ENCODE measurements at places on chromosomes 7 and 10.

GRCh38 chr10:36301139-36301538 is 659.0 kb upstream of the FZD8 start:
- DNase-seq = no peak

GRCh38 chr10:3427347-3427746 is 254.8 kb upstream of the PITRM1 start:
- no peak for DNase-seq

DNA sequence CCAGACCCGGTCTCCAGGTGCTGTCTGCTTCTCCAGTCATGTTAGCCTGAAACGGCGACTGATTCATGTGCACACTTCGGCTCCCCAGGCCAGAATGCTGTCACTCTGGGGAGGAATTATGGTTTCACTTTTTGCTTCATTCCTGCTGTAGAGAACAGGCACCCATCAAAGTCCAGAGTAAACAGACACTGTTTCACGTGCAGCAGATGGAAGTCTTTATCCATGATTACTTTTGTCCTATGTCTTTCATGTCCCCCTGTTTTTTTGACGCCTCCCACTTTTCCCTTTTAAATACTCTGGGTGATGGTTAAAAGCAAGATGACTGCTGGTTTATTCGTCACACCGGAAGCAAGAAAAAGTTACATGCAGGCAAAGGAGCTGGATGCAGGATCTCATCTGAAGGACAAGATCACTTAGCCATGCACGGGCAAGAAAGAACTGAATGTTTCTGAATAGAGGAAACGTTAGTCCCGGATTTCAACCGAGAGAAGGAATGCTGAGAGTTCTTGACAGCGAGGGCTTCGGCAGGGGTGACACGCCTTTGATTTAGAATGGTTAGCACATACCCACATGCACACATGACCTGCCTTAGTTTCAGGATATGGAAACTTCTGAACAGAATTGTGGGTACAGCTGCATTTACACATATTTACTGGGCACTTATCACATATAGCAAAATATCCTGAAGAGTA is 250.0 kb upstream of the KLF6 start:
- DNase-seq = no peak

DNA sequence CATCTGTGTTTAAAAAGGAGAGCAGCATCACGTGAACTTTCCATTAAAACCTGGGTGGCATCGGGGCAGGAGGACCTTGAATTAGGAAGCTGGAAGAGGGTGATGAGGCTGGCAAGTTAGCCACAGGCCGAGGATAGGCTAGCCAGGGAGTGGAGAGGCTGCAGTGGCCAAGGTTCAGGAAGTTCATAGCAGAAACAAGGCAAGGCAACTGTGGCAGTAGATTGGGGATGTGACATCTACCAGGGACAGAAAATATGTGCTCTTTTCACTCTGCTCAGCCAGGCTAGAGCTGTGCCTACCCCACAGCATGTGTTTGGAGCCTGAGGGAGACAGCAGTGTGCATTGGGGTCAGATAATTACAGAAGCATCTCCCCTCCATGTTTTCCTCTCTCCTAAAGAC is 2.2 kb upstream of the INPP5F start:
- DNase-seq = no peak

DNA sequence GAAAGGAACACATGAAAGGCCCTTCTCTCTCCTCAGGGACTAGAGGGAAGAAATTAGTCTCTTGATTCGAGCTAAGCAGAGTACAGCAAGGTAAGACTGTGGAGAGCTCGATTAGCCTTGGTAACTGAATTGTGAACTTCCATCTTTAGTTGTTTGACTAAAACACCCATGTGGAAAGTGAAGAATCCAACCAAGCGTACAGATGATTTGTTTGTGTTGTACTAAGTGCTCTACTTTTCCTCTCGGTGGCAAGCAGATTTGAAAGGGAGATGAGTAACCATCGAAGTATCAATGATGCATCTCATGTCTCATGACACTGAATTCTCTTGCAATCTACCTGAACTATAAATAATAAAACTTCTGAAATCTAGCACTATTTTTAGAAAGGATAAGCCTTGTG is 80.7 kb downstream of the FZD1 start:
- no peak for DNase-seq

DNA sequence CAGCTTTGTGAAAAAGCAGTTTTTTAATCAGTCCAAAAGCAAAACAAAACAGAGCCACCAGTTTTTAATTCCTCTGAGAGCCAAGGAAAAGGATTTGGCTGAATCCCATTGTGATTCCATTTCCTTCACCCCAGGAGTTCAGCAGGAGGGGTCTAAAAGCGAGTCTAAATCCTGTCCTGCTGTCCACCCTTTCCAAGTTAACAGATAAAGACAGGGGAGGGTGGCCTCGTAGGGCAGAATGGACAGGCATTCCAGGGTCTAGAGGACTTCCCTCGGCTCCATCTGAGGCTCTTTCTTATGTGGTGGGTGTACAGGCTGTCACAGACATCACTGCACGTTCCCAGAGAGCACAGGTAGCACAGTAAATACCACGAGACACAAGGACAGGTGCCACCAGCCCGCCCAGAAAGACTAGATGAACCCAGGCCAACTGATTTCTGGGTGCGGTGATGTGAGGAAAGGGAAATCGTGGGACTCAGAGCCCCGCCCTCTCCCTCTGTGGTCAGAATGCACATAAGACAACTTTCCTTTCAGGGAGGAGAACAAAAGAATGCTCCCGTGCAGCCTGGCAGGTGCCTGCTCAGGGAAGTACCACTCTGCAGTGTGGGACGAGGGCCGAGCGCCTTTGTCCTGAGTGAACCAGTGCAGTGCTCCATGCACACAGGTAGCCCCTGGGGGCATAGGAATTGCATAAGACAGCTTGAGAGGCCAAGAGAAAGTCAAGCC is 119.7 kb downstream of the ABLIM1 start:
- no peak for DNase-seq

- no peak for DNase-seq
Observed at GRCh38 chr7:70113536-70113935, 515.3 kb downstream of the AUTS2 start.

DNA sequence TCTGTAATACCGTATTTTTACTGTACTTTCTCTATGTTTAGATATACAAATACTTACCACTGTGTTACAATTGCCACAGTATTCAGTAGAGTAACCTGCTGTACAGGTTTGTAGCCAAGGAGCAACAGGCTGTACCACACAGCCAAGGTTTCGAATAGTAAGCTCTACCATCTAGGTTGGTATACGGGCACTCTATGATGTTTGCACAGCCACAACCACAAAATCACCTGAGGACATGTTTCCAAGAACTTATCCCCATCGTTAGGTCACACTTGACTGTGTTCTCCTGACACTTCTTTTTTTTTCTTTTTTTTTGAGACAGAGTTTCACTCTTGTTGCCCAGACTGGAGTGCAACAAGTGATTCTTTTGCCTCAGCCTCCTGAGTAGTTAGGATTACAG is 134.6 kb upstream of the TRIM24 start:
- DNase-seq = no peak

DNA sequence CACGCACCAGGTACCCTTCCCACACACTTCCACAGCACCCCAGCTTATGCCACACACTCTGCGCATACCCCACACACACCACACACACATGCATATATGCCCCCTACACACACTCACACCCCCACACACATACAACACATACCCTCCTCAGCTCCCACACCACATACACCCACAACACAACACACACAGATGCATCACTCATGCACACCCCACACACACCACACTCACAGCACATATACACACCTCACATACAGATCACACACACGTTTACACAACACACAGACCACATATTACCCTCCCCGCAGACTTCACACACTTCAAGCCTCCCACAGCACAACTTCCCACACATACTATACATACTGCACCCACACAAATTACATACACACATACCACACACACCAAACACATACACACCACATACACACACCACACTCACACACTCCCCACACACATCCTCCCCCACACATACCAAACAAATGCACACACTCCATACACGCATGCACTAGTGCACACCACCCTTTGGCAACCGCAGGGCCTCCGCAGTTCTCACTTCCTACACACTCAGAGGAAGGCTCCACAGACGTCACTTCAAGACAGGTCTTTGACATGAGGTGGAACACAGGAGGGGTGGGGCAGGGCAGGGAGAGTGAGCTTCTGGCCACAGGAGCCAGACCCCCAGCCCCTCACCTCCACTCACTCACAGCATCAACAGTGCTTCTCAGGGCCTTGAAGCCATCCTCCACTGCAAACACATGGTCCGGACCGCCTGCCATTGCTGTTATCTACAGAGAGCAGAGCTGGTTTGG is 18.5 kb upstream of the ANTXRL start:
- DNase-seq = no peak

DNA sequence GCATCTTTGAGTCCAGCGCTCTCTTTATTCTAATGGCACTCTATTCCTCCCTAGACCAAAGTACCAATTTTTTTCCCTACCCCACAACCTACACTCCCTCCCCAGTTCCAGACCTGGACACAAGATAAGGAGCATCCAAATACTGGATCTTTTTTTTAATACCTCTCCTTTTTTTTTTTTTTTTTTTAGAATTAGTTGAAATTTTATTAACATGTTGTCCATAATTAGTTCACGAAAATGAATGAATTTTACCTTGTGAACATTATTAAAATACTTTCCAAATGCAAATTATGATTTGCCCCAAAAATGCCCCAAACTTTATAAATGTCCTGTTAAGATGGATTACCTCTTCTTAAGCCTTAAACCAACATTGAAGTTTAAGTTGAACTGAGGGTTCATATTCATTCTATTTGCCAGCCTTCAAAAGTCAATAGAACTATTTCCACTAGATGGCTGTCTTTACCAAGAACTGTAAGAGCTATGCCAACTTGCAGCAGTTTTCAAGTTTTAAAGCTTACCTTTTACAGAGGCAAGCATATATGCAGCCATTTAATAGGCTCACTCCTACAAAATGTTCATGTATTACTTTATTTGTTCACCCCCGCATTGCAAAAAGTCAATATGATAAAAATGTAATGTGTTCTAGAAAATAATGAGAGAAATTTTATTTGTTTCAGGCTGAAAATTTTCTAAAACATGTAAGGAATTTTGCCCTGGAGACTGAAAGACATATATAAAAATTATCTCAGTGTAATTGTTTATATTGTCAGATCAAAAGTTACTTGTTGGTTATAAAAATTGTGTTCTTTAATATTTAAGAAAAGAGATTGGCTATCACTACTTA is 39.7 kb upstream of the TNKS2 start:
- DNase-seq = peak; percentile 67

DNA sequence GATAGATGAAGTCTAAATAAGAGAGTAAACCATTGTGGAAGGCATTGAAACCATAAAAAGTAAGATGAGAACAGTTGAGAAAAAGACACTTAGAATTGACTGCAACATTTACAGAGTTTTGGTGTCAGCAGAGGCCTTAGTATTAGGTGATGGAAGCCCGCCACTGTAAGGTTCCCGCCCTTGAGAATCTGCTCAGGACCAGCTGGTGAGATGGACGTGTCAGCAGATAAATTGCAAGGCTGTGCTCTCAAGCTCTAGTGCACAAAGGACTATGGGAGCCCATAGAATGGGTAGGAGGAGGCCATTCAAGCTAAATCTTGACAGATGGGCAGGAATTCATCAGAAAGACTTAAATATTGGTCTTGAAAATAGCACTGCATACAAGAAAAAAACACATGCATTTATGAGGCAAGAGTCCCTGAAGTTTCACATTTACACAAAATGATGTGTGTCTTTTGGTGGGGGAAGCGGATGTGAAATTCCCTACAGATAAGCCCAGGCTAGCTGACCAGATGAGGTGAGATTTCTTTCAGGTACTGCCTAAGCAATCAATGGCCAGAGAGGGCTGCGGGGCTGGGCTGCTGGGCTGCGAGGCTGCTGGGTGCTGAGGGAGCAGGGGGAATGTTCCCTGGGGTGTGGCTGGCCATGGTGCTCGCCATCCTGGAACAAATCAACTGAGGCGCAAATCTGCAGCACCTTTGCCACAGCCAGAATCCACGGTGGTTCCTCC is 42.5 kb downstream of the SYPL1 start:
- DNase-seq = no peak

DNA sequence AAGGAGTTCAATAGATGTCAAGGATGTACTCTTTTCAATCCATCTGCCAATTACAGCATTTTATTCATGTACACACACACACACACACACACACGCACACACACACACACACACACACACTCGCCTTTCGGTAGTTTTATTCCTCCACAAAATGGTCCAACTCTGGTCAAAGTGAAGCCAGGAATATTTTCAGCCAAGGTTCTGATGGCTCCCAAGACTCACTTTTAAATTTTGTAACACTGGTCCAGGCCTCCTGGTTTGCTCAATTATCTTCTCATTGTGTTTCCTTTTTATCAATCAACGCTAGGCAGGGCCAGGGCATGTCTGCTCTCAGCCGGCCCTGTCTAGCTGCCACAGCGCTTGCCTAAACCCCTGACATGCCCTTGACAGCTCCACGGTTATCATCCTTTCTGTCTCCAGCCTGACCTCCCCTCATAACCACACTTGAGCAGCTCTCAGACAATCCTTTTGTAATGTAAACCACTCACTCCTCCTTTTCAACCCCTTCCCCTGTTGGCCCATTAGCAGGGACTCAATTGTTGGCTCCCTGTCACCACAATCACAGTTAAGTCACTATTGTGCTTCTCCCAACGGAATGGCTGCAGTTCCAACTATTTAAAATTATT is 115.1 kb downstream of the ICA1 start:
- no peak for DNase-seq

DNA sequence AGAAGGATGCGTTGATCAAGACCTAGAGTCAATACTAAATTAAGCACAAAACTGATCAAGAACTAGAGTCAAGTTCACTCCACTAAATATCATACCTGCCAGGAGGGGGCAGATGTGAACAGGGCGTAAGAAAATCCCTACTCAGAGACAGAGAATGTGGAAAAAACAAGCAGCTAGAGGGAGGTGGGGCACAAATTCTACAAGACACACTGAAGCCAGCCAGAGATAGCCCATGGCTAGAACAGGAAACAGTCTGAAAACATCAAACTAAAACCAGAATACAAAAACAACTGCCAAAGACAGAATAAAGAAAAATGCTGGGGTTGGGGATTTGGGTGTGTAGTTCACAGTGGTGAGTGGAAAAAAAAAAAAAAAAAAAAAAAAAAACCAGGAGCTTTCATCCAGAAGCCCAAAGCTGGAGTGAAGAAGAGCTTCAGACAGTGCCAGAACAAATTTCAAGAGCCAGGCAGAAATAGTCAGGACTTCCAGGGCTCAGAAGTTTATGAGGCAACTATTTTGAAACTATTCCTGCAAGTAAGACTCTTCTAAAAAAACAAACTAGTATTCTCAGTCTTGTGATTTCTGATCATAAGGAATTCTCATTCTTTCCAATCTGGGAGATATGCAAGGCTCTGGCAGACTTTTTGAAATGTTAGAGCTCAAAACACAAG is 118.3 kb downstream of the CCDC71L start:
- peak; percentile 92 for DNase-seq

DNA sequence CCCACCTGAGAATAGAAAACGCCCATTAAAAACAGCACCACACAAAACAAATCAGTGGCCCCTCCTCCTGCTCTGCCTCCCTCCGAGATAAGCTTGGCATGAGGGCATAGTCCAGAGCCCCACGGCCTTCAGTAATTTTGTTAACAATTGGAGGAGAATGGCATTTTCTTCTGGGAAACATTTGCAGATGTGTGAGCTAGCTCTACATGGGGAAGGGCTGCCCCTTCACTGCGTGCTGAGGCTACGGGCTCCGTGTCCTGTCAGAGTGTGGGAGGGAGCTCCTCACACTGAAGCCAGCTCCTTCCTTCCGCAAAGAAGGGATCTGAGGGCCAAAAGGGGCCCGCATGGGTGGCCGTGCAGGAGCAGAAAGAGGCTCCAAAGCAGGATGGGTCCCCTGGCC is 15.2 kb downstream of the GRK5 start:
- peak; percentile 48 for DNase-seq

GRCh38 chr10:7551950-7552716 is 114.6 kb downstream of the ITIH5 start:
- no peak for DNase-seq

Data from foreskin fibroblast (primary cell).